ENCODE measurements at places on chromosomes 7 and 10.

- no peak for DNase-seq
Observed at GRCh38 chr10:79116801-79117723, 48.3 kb downstream of the ZMIZ1 start.

DNA sequence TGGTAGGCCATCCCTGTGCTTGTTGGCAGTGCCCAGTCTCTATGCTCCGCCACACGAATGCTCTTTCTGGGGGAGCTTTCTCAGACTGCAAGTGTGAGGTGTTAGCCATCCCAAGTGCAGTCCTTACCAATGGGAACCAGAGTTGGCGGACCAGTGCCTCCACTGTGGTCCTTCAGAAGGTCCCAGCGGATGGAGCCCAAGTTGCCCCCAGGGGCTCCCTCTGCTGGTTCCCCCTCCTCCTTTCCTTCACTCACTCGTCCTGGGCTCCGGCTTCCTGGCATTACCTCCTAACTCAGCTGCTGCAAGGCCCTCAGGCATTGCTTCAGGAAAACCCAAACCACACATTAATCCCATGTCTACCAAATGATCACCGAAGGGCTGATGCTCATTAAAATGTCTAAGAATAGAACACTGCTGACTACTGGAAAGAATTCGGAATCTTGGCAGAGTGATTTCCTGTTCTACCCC lies 139.8 kb downstream of the CUBN start:
- no peak for DNase-seq

DNA sequence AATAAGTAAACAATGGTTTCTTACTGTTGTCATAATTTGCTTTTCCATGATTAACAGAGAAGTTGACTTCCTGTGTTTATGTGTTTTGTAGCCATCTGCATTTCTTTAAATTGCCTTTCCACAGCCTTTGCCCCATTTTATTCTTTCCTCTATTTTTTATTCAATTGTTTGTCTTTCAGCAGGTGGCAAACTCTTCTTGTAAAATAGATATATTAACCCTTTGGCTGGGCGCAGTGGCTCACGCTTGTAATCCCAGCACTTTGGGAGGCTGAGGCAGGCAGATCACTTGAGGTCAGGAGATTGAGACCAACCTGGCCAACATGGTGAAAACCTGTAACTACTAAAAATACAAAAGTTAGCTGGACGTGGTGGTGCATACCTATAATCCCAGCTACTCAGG lies 50.6 kb upstream of the CAPZA2 start:
- no peak for DNase-seq

DNA sequence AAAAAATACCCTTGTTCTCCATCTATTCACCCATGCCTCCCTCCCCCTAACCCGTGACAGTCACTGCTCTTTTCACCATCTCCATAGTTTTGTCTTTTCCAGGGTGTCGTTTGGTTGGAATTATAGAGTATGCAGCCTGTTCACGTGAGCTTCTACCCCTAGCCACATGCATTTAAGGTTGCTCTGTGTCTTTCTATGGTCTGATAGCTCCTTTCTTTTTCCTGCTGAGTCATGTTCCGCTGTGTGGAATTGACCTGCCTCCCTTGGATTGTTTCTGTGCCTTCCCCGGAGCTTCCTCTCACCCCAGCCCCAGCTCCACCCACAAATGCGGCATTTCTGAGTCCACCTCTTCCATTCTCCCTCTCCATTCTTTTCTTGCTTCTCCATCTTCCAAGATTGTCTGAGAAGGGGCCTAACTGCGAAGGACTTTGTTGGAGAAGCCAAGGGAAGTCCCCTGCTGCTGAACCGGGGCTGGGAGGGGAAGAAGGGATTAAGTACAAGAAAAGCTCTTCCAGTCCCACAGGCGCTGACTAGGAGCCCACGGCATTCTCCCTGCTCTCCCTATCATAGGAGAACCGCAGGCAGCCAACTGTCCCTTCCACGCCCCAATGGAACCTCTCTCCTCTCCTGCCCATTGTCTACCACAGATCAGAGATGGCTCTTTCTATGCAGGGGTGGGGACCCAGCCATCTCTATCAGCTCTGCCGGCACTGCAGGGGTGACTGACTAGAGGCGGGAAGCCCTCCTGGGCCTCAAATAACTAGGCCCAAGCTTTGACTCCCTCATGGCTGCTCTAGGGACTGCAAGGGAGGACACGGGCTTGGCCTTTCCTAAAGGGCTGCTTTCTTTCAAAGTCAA lies 87.5 kb upstream of the ANLN start:
- DNase-seq = no peak

GRCh38 chr7:26420422-26421019 lies 128.9 kb downstream of the SNX10 start:
- DNase-seq = no peak

DNA sequence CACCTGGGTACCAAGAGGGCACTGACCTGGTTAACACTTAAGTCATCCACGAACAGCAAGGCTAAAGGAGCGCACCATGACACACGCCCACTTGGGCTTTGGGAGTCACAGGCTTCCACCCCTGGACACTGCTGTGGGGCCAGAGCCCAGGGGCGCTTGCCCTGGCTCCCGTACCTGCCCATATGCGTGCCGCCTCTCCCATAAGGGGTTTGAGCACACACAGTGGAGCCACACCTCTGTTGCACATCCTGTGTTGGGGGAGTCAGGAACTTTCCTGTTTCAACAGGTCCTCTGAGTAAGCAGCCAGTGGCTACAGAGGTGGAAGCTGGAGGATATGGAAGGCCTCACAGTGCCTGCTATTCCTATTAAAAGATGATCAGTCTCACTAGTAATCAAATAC lies 152.0 kb downstream of the REEP3 start:
- no peak for DNase-seq

DNA sequence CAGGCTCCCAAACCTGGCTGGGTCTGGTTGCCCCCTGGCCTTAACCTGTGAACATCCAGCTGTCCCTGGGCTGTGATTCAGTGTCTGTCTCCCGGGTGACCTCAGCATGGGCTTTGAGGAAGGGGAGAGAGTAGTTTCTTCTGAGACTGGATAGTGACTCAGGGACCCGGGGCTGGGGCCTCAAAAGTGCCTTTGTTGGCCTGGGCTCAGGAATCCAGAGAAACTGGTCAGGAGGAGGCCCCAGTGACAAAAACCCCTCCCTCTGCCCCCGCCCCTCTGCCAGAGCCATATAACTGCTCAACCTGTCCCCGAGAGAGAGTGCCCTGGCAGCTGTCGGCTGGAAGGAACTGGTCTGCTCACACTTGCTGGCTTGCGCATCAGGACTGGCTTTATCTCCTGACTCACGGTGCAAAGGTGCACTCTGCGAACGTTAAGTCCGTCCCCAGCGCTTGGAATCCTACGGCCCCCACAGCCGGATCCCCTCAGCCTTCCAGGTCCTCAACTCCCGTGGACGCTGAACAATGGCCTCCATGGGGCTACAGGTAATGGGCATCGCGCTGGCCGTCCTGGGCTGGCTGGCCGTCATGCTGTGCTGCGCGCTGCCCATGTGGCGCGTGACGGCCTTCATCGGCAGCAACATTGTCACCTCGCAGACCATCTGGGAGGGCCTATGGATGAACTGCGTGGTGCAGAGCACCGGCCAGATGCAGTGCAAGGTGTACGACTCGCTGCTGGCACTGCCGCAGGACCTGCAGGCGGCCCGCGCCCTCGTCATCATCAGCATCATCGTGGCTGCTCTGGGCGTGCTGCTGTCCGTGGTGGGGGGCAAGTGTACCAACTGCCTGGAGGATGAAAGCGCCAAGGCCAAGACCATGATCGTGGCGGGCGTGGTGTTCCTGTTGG lies at the start of gene CLDN4:
Gene CLDN4 (plus strand): TSS at position 316 of the 903 bp plus-strand sequence. CDS start 206 bp downstream, at position 522.
- no peak for DNase-seq

DNA sequence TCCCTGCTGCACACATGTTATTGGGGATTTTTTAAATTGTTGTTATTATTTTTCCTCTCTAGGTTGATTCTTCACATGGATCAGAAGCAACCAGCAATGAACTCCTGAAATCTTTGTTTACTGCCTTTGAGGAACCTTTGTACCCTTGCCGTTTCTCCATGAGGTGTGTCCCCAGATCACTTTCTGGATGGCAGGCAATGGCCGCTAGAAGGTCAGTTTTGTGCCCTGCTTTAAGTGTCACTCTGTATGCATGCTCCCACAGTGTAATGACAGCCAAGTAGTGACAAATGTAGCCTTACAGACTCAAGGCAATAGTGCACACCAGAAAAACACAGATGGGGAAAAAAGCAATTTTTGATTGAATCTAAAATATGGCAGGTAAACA lies 47.7 kb upstream of the NRP1 start:
- DNase-seq = no peak

- DNase-seq = no peak
Observed at GRCh38 chr10:104350127-104350635, 3.5 kb upstream of the CFAP58 start.

Data from activated B cell treated with CpG ODN at 0.5 μM for 24 hours (primary cell).